ENCODE measurements at places on chromosomes 11 and 22.
A peak's percentile ranks its signal among the peaks of the same experiment; 100 is the strongest.

DNA sequence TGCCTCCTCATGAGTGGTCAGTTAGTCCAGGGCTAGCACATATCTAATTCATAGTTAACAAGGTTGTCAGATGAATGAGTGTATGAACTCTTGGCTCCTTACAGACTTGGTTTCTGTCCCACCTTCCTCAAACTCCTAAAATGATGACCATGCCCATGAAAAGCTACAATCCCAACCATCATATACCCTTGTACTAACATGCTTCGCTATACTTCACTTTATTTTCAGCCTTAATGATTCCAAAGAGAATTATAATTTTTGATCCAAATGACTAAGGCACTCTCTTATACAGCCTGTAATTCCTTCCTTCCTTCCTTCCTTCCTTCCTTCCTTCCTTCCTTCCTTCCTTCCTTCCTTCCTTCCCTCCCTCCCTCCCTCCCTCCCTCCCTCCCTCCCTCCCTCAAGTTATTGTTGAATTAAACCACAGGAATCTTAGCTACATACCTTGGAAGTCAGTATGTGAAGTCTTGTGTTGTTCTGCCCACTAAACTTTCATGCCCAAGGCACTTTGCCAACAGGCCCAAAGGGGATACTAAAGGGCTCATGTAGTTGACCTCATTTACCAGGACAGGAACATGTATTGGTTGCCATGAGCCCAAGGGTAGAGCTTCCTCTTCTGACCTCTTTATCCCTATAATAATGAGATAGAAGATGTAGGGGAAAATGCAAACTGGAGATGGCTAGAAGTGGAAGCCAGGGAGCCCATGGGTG lies 37.4 kb downstream of the CALCA start:
- DNase-seq = no peak

- DNase-seq = no peak
Observed at GRCh38 chr11:67120456-67120855, 1.4 kb downstream of the KDM2A start.

DNA sequence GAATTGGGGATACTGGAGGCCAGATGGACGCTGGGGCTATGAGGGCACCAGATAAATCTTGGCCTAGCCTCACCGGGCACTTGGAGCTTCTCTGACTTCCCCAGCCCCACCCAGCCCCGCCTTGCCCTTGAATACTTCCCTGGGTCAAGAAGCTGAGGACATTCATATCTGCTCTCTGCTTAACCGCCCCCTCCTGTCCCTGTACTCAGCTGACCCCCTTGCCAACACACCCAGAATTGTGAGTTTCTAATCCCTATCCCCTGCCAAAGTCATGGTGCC lies 22.0 kb downstream of the FADS3 start:
- DNase-seq = no peak

DNA sequence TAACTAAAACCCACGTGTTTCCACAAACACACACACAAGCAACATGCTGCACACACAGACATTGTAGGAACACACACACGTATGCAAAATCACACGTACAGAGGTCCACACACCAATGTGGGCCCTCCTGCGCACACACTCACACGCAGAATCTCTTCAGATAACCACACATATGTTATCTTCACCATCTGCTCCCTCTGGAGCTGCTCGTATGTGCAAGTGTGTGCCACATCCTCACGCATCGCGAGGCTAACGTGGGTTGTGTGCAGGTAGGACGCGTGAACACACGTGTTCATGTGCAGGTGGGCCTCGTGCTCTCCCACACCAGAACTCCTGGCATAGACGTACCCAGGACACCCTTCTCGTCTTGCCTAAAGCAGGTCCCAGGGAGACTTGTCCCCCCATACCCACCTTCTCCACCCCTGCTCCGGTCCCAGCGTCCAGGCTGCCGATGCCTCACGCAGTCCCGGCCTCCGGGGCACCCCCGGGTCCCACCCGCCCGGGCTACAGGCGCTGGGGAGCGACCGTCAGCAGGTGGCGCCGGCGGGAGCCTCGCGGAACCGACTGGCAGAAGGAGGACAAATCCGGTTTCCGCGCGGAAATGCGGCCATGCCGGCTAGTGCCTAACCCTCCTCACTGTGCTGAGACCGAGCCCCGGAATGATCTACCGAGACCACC lies 10.3 kb upstream of the IGSF9B start:
- no peak for DNase-seq

GRCh38 chr22:42025421-42025820 lies 26.8 kb downstream of the WBP2NL start:
- DNase-seq = no peak

DNA sequence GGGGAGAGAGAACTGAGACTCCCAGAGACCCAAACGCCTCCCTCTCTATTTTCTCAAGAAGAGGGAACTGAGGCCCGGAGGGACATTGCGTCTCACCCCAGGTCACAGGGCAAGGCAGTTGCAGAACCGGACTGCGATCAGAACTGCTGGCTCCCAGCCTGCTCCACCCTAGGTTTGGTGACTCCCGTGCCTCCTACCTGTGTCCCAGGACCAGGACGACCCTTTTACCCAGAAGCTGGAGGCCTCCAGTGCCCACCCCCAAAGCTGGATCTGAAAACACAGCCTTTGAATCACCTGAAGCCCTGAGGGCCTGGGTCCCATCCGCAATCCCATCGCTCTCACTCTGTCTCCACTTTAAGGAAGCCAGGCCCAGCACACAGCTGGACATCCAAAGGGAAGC lies 1.4 kb downstream of the GSTT4 start:
- no peak for DNase-seq

DNA sequence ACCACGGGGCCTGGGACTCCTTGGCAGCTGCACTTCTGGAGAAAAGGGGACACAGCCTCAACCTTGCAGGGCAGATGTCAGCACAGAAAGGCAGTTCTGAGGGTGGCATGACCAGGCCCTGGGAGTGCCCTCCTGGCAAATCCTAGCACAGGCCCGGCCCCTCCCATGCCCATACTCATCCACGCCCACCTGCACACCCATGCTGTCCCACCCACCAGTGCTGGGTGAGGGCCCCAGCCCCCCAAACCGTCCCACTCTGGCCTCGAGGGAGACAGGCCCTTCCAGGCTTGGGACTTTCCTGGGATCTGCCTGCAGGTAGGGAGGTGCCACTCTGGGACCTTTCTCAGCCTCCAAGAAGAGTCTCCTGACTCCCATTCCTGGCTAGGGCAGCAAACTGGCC lies 10.1 kb downstream of the DUSP8 start:
- no peak for DNase-seq

GRCh38 chr22:35842954-35843353 lies 125.3 kb downstream of the APOL5 start:
- peak; percentile 15 for DNase-seq

- DNase-seq = peak; percentile 40
Observed at GRCh38 chr22:28951969-28952521, 68.7 kb downstream of the ZNRF3 start.

DNA sequence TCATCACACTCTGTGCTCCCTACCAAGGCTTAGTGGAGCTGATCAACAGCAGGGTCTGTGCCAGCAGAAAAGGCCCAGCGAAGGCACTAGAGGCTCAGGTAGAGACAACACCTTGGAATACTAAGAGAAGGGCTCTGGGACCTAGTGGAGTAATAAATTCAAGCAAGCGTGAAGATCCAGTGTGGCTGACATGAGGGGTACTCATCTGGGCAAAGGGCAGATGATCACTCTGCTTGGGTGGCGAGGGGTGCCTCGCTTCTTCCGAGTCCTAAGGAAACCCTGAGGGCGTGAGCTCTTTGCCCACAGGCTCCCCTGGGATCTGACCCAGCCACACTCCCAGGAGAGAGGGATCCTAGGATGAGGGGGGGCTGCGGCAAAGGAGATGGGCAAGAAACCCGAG lies 3.5 kb upstream of the TPBGL start:
- no peak for DNase-seq

DNA sequence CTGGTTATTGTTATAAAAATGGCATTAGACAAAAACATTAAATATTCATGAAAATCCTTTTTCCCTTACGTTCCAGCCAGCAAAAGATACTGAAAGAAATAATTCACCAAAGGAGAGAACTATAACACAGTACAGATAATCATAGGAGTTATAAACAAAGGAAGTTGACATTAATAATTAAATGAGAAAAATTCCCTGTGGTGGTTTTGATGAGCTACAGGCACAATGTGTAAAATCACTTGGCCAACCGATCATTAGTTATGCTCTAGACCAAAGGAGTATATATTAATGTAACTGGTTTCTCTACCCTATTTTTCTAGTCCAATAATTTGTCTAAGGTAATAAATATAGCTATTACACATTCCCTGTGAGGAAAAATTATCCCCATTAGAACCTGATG lies 534.7 kb downstream of the CNTN5 start:
- no peak for DNase-seq

DNA sequence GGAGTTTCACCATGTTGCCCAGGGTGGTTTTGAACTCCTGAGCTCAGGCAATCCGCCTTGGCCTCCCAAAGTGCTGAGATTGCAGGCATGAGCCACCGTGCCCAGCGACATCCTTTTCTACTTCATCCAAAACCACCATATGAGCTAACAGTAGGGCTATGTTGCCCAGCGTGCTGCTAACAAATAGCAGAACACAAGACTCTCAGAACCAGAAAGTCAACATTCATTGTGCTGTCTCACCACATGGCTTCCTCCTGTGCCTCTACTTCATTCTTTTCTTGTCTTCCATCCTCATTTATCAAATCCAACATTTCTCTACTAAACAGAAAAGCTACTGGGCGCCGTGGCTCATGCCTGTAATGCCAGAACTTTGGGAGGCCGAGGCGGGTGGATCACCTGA lies 12.0 kb upstream of the DENND5A start:
- DNase-seq = no peak

GRCh38 chr11:65096926-65097325 lies 912 bp downstream of the VPS51 start:
- no peak for DNase-seq

DNA sequence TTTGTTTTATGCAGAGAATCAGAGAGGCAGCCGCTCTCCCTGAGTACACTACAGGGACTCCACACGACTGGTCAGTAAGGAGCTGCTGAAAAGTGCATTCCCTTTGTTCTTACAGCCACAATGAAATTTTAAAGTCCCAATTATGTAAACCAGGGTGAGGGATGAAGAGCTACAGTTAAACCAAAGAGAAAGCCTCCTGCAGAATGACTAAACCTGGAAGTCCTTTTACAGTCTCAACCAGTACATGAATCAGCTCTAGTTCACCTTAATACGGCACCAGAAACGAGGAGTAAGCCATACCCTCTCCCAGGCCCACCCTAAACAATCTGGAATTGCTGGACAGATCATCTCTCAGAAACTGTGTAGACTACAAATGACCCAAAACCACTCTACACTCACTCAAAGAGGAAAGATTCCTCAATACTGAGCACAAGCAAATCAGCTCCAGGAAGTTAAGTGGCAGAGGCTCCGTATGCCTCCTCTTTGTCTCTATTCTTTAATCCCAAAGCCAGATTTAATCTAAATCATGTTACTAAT lies 113.1 kb downstream of the RBFOX2 start:
- no peak for DNase-seq

GRCh38 chr22:50548040-50548920 lies 2.6 kb downstream of the KLHDC7B start:
- DNase-seq = no peak

GRCh38 chr11:63910675-63911074 lies 6.3 kb downstream of the RCOR2 start:
- DNase-seq = no peak

GRCh38 chr11:45733176-45733575 lies 67.8 kb upstream of the CHST1 start:
- DNase-seq = no peak

- DNase-seq = no peak
Observed at GRCh38 chr11:15845261-15845660, 511.1 kb downstream of the SOX6 start.

DNA sequence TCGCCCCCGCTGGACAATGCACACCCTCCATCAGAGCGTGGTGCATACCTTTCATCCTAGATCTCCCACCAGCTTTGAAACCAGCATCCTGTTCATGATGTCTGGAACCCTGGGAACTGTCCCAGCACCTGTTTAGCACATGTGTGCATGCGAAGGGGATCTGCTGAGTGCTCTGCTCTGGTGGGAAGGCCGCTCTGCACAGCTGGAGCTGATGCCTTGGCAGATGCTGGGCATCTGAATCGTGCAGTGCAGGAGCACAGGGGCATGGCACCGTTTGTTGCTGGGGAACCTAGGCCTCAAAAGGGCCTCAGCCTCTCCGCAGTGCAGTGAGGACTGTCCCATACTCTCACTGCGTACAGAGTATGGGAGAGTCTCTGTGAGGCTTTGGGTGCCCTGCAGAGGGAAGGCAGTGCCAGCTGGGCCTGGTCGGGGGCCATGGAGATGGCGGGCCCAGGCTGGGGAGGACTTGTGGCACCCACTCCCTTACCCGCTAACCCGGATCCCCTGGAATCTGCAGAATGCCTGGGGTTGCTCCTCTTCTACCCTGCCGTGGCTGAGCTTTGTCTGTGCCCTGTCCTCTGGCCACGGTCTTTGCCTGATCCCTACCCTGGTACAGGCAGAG lies 72.9 kb upstream of the ATXN10 start:
- no peak for DNase-seq

DNA sequence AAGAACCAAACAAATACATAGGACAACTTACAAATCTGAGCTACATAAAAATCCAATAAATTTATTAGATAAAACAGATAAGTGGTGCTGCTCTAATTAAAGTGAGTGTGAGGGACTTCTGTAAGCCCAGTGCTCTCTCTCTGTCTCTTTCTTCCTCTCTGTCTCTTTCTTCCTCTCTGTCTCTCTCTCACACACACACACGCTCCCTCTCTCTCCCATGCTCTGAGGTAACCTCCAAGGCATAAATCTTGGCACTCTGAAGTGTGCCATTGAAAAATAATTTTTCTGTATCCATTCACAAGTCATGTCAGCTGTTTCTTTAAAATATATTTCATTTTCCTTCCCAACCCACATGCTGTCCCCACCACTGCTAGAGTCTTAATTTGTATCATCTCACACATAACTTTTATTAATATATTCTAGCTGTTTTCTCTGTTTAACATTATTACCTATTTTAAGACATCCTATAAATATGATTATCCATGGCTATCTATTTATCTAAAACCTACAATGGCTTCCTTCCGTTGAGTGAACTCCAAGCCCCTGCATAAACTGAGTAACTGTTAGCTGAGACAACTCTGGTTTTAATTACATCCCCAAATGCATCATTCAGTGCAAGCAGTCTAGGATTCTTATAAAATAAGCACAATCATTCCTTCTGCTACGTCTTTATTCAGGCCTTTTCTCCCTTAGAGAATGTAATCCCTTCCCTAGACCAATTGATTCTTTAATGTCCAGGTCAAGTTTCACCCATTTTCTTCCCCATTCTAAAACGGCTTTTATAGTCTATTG lies 57.4 kb upstream of the SLC5A12 start:
- DNase-seq = no peak

DNA sequence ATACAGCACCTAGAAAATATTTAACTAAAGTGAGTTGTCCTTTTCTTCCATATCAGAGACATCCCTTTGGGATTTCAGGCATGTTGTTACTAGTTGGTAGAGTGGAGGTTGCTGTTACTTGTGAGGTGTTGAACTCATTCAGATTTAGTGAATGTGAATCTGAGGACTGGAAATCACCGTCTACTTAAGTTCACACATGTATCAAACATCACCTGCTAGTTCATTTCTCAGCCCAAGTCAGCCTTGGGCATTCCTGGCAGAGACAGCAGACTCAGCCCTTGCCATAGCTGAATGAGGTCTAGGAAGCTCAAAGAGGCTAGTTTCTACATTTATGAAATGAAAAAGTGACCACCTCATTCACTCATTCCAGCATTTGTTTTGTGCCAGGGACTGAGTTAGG lies 9.7 kb downstream of the KDELR3 start:
- DNase-seq = no peak
